Activated T-helper 1 cell treated with anti-CD3 and anti-CD28 coated beads, Interleukin-2, amount 50 U/mL, for 16 hours (primary cell): ENCODE measurements at places on chromosomes 11 and 22.

- DNase-seq, result no peak
Observed at GRCh38 chr11:95944623-95945022, 20.7 kb upstream of the MTMR2 start.

DNA sequence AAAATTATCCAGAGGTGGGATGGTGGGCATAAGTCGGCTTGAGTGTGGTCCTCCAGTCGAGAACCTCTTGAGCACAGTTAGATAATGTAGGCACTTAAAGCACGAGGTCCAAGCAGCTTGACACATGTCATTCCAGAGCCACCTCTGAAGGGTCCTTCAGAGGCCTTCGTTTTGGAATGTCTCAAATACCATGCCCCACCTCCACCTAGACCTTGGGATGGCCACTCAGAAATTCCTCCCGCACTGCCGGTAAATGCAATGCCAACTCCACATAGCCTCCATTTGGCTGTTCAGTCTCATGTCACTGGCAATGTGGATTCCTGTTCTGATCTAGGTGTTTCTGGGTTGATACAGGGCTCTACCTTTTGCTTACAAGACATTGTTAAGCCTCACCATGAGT, 43.9 kb downstream of the BDNF start:
- DNase-seq, result no peak

DNA sequence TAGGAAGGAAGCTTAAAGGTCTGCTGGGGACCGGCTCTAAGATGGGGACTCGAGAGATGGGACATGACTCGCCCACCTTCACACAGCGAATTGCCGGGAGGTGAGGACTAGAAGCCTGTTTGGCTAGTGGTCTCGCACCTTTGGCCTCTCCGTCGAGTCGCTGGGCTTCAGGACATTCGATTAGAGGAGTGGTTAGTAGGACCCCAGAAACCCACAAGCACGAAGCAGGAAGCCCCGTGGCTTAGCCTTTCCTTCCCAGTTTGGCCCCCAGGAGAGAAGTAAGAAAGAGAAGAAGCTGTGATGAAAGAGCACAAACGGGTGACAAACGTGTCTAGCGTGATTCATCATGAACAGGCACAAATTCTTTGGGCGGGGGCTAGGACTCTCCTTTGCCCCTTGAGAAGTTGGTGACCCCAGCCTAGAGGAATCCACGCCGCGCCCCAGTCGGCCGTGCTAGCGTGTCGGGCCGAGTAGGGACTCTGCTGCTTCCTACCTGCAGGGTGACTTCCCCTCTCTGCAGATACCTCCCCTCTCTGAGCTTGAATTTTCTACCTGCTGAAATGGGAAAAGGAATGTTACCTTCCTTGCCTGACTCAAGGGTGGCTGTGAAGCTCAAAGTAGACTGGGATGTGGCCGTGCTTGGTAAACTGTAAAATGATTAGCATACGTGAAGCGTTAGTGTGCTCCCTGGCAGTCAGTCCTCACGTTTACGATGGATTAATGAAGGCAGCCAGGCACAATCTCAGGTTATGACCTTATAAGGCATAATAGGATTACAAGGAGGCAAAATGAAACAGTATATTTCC, 1.1 kb upstream of the ADM start:
- DNase-seq, result no peak

GRCh38 chr22:35883031-35883620, 145.5 kb downstream of the RBFOX2 start:
- no peak for DNase-seq

DNA sequence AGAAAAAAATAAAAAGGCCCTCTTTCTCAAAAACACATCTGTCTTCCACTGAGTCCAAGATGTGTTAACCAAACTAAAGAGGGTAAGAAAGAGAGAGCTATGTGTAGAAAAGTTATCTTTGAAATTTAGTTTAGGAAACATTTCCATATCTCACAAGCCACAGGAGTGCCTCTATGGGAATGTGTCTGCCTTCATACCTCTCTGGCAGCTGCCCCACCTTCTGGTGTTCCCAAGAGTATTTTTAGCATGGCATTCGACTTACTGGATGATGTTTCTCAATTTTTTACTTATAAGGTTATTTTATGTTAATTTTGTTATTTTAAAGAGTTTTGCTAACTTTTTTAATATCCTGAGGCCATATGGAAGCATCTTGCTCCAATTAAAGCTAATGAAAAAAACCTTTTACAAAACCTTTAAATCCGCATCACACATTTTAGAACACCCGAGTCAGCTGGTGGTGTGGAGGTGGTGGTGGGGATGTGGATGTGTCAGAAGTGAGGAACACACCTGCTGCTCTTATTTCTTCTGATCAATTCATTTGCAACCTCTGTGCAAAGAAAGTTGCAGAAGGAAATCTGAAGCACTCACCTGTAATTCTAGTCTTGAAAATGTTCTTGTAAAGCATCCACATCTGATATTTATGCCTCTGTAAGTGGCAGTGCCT, 112.2 kb downstream of the NCAM1 start:
- DNase-seq, result no peak

GRCh38 chr11:67276781-67277230, 10.5 kb downstream of the GRK2 start:
- DNase-seq, result no peak

DNA sequence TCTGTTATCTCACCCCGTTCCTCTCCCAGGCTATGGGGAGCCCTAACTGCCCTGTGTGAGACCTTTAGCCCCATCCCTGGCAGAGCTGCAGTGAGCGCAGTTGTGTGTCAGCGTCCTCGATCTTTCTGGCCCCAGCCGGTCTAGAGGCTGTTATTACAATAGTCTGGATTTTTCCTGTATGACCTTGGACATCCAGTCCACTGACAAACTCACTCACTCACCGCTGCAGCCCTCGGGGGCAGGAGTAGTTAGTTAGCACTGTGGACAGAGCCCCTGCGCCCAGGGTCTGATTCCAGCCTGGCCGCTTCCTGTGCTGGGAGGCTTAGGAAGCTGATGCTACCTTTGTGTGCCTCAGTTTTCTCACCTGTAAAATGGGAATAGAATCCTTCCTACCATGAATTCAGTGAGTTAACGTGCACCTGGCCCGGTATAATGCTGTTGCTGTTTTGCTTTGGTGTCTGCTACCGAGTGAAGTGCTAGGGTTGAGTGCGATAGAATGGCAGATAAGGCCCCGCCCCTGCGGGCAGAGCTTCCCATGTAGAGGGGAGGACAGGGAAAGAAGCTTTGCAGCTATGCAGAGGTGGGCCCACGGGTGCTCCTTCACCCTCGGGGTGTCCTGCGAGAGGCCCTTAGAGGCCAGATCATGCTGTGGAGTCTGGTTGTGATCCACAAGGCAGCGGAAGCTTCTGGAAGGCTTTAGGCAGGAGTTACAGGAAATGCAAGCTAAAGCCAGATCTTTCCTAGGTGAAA, 3.0 kb downstream of the LRP5 start:
- DNase-seq, result no peak

- no peak for DNase-seq
Observed at GRCh38 chr11:130712480-130712879, 203.8 kb downstream of the SNX19 start.

DNA sequence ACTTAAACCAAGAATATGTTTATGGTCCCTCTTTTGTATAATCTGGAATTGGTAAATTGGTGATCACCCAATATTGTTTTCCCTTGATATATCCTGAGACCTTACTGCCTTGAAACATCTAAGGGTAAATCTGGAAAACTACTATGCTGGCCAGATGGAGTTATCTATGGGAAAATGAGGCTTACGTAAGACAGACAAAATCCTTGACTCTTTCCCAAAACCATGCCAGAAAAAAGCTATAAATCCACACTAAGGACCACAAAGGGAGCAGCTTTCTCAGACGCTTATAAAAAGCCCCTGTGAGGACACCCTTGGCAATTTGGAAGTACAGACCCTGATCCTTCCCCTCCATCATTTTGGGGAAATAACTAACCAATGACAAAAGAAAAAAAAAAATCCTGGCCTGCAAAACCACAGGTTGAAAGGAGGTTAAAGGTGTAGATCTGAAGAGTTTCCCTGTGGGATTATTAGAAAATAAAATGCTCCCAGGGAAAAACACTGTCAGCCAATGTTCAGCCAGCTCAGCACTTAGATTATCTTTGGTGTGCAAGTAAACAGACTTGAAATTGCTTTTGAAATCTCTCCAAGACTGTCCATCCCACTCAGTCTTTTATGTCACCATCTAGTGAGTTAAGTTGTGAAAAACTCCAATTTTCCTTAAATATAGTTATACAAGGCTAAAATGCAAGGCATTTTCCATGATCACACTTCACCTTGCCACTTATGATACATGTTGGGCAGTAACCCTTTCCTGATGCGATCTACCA, 6.6 kb upstream of the AMBRA1 start:
- no peak for DNase-seq

DNA sequence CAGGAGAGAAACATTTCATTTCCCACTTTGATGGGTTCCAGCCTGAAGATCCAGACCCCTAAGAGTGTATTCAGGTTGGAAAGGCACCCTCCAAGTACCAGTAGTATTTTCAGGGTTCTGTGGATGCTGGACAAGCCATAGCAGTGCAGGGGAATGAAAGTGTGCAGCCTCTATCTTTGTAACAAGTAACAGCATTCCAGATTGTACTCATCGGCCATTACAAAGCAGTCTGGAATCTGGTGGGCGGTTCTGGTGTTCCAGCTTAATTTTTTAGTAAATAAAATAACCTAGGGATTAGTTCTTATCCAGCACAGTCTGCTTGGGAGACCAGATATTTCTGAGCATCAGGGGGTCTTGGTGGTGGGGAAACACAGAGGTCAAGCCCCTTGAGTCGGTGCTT, 22.6 kb downstream of the APLNR start:
- no peak for DNase-seq

DNA sequence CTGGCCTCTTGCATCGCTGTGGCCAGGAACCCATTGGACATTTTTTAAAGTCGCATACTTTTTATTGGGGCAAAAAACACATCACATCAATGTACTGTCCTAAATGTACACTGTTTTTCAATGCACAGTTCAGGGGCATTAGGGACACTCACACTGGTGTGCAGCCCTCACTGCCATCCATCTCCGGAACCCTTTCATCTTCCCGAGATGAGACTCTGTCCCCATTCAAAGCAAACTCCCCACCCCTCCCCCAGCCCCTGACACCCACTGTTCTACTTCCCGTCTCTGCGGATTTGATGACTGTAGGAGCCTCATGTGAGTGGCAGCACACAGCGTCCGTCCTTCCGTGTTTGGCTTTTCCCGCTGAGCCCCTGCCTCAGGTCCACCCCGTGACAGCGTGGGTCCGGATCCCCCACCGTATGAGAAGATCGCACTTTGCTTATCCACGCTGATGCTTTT, 41.8 kb upstream of the TH start:
- no peak for DNase-seq

DNA sequence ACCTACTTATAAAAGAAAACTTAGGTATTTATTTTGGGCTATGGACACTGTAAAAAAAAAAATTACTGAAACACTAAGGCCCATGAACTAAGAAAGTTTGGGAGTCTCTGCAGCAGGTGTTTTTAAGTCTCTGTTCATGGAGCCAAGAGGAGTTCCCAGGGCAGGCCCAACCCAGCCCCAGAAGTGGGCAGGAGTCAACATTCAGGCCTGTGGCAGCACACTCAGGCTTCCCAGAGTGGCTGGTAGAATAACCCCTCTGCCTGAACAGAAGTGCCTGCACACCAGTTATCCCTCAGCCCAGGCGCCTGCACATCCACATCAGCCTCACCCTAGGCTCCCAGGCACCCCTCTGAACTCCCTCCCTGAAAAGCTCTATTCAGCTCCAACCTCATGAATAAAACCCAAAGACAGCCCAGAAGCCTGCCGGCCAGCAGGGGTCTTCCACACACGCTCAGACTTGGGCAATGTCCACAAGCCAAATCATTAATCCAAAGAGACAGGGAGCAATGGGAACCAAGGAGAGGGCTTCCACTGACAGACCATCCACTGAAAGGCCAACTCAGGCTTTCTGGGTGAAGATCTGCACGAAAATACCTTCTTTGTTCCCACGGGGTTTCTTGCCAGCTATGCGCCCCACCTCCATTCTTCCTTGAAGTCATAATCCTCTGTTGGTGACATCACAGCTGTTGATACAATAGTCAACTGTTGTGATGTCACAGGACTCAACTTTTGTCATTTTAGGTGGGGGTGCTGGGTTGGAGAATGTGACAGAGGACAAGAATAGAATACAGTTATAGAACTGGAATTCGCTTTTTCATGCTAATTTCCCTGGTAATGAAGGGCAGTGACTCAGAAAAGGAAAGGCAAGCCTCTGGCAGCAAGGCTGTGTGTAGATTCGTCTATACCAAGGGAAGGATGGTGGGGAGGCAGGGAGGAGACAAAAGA, 83.7 kb downstream of the RPL27A start:
- DNase-seq, result no peak

DNA sequence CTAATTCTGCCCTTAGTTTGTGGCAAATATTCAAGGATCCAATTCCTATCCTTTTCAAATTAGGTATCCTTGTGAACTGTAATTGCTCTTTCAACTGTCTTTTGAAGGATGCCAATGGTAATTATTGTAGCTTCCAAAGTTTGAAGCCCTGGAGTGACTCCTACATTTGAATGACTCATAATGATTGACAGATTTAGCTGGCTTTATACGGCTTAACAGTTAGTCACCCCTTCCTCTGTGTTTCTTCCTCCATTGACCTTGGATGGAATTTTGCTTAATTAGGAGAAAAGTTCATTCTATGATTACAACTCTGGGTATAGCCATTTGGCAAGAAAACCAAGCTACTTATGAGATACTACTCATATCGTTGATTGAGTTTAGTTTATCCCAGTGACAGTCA, 639.3 kb upstream of the KIRREL3 start:
- DNase-seq, result no peak

GRCh38 chr11:27231530-27231929, 131.5 kb downstream of the CCDC34 start:
- DNase-seq, result no peak

- no peak for DNase-seq
Observed at GRCh38 chr11:44036811-44037657, 10.7 kb upstream of the ACCSL start.

DNA sequence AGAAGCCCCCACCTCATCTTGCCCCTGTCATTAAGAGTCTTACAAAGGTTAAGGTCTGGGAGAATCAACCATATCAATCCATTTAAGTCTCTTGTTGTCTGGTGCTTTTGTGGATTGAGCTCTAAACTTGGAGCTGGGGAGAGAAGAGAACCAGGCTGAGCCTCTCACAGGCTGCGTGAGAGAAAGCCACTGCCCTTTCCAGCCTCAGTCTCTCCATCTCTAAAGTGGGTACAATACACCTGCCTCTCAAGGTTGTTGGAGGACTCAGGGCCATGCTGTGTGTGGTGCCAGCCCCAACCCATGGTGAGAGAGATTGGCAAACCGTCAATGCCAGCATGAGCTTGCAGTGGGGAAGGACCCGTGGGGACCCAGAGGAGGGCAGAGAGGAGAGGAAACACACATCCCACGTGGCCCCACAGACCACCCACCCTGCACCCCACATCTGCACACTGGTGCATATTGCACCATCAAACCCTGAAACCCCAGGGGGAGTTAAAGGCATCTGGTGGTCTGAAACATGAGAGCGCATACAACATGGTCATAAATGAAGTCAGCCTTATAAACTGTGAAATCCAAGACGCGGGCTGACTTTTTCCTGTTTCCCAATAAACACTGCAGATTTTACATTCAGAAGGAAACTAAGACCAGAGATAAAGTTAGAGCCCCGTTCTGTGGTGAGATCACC, 27.5 kb upstream of the FBLN1 start:
- no peak for DNase-seq

- no peak for DNase-seq
Observed at GRCh38 chr11:120334332-120334731, 1.9 kb upstream of the ARHGEF12 start.

- DNase-seq, result no peak
Observed at GRCh38 chr11:820655-821511, 2.2 kb downstream of the PNPLA2 start.
